ENCODE measurements at places on chromosomes 16 and 17.

DNA sequence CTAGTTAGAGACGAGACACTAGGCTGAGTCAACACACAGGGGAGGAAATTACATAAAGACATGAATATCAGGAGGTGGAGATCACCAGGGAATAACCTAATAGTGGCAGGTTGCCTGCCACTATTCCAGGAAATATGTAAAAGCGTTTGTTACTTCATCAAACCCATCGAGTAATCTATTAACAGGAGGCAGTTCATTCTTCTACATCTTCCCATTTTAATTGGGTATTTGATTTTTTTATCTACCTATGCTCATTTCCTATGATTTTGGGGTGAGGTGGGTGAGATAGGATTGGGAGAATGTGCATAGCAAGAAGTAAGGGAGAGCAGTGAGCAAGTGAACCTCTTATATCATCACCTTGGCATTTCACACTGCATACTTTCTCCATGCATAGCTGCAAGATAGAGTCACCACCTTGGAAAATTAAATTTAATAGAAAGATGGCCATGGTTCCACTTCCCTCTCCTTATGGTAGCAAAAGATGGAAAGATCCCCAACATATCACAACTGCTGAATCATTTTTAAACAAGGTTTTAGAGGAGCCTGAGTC is 312.2 kb downstream of the TMEM114 start:
- no peak for DNase-seq

- no peak for DNase-seq
These were observed 183.9 kb upstream of the HSBP1 start for GRCh38 chr16:83623892-83624291.

GRCh38 chr16:66043326-66043725 is 323.2 kb upstream of the CDH5 start:
- DNase-seq, result no peak

DNA sequence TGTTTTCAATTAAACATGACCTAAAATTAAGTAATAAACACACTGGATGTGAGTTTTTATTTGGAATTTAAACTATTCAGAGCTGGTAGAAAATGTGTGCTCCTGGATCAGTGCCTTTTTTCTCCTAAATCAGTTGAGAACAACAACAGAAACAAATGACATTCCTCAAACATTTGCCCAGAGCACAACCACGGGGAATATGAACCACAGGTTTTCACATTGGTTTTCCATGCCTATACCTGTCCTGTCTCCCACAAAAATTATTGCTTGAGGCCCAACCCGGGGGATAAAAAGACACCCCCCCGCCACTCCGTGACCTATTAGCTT is 6.8 kb downstream of the HSBP1 start:
- DNase-seq, result no peak

- no peak for DNase-seq
These were observed 97.2 kb upstream of the GSE1 start for GRCh38 chr16:85515830-85516397.

GRCh38 chr16:30876867-30877266 is 17.0 kb downstream of the BCL7C start:
- no peak for DNase-seq

DNA sequence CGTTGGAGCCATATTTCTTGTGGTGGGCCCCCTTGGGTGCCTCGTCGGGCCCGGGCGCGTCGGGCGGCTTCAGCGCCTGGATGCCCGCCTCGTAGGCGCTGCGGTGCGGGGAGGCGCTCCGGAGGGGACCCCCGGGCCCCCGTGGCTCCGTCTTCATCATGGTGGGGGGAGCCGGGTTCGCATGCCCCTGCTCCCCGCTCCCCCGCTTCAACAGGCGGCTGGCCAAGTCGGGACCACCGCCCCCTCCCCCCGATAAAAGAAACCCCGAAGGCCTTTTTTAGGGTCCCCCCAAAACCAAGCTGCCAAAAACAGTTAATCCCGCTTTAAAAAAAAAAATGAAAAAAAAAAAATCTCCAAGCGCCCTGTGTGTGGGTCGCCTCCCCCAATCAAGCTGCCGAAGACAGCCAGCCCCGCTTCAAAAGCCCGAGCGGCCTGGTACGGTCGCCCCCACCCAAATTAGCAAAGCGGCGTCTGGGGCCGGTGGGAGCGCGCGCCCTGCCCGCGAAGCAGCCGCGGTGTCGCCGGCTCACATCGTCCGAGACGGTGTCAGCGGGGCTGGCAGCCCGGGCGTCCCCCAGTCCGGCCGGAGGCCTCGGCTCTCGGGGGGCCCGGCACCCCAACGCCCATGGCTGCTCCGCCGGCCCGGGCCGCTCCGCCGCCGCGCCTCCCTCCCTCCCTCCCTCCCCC is at the start of gene PPP1R9B:
Gene PPP1R9B (minus strand): TSS at position 324 of the 687 bp plus-strand sequence. CDS start 164 bp downstream, at position 160.
- DNase-seq, result no peak

- no peak for DNase-seq
These were observed 23.3 kb upstream of the TAC4 start for GRCh38 chr17:49871211-49871610.

GRCh38 chr17:4175921-4176807 is 33.2 kb downstream of the CYB5D2 start:
- DNase-seq, result no peak

GRCh38 chr16:85514295-85514597 is 98.9 kb upstream of the GSE1 start:
- no peak for DNase-seq

- no peak for DNase-seq
These were observed 7.8 kb upstream of the N4BP1 start for GRCh38 chr16:48617711-48618148.

GRCh38 chr17:11944587-11944986 is 52.7 kb downstream of the ZNF18 start:
- no peak for DNase-seq
